ENCODE measurements at places on chromosomes 5 and 9.

GRCh38 chr9:96883922-96884321, 29.6 kb upstream of the ZNF782 start:
- DNase-seq, result no peak

- no peak for DNase-seq
Observed at GRCh38 chr9:4164356-4164755, 135.5 kb downstream of the GLIS3 start.

DNA sequence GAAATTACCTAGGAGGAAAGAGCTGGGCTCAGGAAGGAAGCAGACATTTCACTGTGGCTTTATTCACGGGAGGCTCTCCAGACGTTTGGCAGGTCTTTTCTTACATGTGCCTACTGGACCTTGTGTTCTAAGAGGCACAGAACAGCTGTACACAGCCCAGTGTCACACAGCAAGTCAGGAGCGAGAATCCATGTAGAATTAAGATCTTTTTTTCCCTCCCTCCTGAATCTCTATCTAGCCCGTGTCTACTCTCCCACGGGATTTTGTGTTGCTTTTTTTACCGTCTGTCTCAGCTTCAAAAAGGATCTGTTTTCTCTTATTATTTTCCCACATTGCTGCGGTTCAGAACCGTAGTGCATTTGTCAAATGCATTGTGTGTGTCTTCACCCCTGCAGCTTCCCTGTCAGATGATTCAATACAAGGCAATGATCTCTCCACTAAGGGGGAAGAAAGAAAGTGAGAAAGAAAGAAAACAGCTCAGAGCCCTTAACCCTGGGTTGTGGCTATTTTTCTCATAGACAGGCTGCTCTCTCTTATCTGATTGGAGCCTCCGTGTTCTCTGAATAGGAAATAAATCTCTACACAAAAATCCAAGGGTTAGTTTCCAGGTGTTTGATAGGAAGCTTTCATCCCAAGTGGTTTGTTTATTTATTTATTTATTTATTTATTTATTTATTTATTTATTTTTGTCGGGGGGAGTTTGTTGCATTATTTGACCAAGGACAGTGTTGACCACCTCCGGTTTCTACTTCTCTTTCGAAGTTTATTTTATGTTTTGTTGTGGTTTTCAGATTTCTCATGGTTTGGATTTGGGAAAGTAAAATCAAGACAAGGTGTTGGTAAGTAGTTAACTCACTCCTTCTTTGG, 191.0 kb downstream of the NTRK2 start:
- DNase-seq, result no peak

GRCh38 chr5:127206320-127207113, 84.1 kb upstream of the MEGF10 start:
- no peak for DNase-seq

- DNase-seq, result no peak
Observed at GRCh38 chr9:95493402-95493801, 23.4 kb downstream of the PTCH1 start.

GRCh38 chr5:167533814-167534795, 757.3 kb upstream of the WWC1 start:
- no peak for DNase-seq

DNA sequence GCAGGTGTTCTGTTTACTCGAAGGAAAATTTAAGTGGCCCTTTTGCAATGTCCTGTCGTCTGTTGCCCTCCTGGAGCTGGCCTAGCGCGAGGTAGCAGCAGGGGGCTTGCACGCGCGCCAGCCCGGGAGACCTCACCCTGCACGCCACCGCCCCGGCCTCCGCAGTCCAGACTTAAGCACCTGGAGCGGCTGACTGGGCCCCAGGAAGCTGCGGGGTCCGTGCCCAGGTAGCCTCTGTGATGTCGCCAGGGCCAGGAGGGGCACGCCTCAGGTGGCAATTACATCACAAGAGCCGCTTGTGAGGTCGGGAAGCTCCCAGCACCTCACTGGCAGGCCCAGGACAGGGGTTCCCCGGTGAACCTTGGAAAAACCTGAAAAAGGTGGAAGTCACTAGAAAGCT, at the start of gene SAXO1:
SAXO1 (minus strand) TSS at position 195 of the 400 bp plus-strand sequence. CDS start 301 bp downstream, outside the sequence.
- DNase-seq, result no peak

DNA sequence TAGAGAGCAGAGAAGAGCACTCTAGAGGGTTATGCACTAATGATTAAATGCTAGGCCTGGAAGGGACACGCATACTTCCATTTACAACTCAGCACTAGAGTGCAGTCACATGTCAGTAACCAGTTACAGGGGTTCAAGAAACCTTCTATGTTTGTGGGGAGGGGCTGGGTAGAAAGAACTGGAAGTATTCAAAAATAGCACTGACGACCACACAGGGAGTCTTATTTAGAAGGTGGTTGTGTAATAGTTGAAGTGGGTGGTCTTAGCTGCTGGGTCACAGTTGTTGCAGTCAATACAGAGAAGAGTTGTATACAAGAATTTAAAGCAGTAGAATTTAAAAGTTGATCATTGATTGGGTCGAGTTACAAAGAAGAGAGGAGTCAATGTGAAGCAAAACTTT, 15.4 kb downstream of the AOPEP start:
- no peak for DNase-seq

DNA sequence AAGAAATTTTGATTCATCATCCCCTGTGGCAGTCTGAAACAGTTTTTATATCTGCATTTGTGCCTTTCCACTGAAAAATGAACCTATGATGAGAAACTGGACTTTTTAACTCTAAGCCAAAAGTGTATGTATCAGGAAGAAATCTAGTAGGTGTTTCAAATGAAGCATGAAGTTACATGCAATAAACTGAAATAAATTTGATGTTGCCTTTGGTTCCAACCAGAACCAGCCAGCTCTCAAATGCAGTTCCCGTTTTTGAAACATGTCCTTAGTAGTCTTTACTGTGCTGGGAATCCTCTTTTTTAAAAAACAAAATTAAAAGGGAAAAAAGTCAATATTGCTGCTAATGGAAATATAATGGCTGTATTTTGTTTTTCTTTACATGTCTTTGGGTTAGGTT, 43.9 kb downstream of the HACD4 start:
- no peak for DNase-seq

DNA sequence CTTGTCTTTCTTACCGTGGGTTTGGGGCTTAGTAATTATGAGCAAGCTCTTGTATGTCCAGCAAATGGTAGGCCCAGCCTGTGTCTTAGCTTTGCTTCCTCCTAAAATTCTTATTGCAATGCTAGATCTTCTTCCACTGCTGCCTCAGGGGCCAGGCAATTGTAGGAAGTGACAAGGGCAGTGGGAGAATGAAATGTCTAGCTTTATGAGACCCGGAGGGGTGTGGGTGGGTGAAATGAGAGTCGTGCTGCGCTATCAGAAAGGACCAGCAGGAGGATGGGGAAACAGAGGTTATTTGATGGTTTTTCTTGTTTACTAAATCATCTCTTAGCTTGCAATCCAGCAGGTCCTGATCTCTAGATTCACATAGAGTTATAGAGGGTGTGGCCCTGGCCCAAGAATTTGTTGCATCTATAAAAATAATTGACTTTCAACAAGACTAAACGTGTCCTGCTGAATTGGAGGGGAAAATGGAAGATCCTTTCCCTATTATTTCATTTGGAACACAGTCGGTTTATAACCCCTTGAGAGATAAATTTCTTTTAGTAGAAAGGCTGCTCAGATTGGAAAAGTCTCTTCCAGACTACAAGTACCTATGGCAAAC, 43.7 kb downstream of the ZNF366 start:
- DNase-seq, result no peak

- no peak for DNase-seq
Observed at GRCh38 chr9:89183146-89183545, 4.5 kb upstream of the SHC3 start.

DNA sequence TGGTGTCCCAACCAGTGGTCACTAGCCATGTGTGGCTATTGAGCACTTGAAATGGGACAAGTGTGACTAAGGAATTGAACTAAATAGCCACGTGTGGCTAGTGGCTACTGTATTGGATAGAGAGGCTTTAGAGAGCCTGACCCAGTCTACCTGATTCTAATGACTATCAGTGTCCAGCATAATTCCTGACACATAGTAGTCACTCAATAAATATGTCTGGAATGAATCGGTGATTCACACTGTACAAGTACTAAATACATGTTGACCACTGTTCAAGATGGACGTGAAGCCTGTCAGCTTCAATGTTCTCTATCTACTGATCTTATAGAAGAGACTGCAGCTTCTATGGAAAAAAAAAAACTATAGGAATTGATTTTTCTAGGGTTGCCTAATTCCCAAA, 57.7 kb upstream of the MAST4 start:
- no peak for DNase-seq

- no peak for DNase-seq
Observed at GRCh38 chr5:22852807-22853660, at the start of gene CDH12. Gene CDH12, minus strand, starts transcription at chr5:22853344.
